Coronary artery (tissue), 2 donors: ENCODE measurements at places on chromosomes 13 and 19.

GRCh38 chr13:48808683-48809082 is 155.0 kb downstream of the CYSLTR2 start:
- DNase-seq, result no peak

DNA sequence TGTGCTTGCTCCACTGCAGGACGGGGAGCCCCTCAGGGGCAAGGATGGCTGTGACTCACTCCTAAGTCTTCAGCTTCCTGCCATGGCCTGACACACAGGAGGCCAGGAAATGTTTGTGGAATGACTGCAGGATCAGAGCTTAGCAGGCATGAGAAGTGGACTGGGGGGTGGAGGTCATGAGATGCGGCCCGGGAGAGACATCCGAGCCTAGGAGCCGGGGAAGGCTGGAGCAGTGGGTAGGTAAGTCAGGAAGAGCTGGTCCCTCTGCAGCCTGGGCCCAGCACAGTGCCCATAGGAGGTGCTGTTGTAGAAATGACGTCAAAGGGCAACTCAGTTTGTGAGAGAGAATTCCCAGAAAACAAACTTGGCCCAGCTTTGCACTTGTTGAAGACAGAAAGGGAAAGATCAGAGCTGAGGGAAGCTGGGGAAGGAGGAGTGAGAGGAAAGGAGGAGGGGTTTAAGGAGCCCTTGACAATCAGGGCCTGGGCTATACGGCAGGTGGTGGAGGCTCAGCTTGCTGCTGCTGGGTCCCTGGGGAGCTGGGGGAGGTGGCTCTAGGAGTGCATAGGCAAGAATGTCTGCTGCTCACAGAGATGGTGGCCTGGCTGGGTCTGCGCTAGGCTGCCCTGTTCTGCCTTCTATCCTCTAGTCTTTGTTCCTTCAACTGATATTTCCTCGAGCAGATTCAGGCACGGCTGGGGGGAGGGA is 18.5 kb downstream of the POU2F2 start:
- no peak for DNase-seq

DNA sequence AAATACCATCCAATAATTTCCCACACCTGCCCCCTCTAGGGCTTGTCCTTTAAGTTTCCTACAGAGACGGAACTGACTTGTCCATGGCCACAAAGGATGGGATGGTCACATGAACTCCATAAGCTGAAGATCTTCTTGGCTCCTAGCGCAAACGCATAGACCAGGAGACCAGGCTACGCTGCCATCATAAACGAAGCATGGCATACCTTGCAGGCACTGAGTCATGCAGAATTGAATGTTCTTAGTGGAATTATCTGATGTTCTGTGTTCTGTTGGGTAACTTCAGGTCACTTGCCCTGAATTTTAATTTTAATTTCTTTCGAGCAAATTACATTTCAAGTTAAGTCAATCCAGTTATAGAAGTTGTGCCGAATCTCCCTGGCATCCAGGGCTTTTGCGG is 96.4 kb upstream of the STARD13 start:
- no peak for DNase-seq

- no peak for DNase-seq
These were observed 11.6 kb downstream of the ZNF57 start for GRCh38 chr19:2912306-2912705.

GRCh38 chr13:48500652-48501197 is 32.2 kb downstream of the RCBTB2 start:
- no peak for DNase-seq
